ENCODE measurements at places on chromosomes 5 and 9.

DNA sequence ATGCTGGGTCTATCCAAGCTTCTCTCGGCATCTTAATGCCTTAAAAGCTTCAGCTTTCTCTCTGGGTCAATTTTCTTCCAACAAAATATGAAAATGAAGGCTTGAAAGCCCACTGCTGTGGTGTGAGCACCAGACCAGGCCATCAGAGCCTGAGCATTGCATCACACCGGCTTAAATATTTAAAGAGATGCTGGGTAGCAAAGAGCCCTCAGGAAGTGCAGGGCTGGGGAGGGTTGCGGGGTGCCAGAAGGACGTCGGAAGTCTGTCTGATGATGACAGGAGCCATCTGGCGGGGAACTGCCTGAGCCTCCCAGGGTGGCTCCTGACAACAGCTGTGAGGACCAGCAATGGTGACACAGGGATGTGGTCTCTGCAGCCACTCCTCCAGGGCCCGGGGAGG lies 185.5 kb downstream of the OLFM1 start:
- no peak for DNase-seq

DNA sequence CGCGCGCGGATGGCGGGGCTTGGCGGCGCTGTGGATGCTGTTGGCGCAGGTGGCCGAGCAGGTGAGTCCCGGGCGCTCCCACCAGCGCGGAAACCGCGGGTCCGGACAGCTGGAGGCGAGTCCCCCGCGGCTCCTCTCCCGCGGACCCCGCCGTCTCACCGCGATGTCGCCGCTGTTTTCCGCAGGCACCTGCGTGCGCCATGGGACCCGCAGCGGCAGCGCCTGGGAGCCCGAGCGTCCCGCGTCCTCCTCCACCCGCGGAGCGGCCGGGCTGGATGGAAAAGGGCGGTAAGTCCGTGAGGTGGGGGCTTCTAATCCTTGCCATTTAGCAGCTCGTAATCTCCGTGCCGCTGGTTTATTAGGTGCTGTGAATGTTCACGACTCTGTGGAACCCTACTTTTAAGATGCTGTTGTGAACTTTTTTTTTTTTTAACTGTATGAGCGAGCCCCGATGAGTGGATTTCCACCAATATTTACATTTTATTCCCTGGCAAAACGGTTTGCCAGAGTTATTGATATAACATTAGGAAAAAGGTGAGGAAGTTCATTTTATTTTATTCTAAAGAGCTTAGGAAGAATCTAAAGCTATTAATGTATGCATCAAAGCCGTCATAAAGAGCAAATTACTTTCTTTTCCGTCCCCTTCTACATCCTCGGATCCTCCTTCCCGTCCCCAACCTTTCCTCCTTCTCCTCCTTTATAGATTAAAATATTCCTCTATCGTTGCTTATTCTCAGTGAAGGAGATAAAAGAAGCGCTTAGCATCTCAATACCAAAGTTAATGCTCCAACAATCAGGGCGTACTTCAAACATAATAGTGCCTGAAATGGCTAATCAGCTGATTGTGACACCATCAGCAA lies 579 bp downstream of the ADAMTS16 start:
- no peak for DNase-seq

DNA sequence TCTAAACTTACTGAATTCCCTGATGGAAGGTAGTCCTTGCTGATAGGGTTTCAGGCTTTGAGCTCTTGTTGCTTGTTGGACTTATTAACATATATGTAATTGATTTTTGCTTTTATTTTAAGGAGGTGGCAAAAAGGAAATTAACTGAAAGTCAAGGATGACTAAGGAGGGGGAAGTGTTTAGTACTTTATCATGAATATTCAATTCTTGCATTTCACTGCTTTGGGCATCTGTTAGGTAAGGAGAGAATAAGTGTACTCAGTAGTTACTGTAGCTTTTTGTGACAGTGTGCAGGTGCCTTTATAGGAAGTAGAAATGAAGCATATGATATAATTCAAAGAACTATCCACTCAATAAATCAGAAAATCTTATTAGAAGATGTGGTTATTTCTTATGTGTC lies 47.1 kb downstream of the DMXL1 start:
- DNase-seq, result no peak

- peak; percentile 44 for DNase-seq
These were observed 9.3 kb upstream of the ANKDD1B start for GRCh38 chr5:75601996-75602395.

- DNase-seq, result no peak
These were observed 69.6 kb downstream of the PTPDC1 start for GRCh38 chr9:94153905-94154304.

DNA sequence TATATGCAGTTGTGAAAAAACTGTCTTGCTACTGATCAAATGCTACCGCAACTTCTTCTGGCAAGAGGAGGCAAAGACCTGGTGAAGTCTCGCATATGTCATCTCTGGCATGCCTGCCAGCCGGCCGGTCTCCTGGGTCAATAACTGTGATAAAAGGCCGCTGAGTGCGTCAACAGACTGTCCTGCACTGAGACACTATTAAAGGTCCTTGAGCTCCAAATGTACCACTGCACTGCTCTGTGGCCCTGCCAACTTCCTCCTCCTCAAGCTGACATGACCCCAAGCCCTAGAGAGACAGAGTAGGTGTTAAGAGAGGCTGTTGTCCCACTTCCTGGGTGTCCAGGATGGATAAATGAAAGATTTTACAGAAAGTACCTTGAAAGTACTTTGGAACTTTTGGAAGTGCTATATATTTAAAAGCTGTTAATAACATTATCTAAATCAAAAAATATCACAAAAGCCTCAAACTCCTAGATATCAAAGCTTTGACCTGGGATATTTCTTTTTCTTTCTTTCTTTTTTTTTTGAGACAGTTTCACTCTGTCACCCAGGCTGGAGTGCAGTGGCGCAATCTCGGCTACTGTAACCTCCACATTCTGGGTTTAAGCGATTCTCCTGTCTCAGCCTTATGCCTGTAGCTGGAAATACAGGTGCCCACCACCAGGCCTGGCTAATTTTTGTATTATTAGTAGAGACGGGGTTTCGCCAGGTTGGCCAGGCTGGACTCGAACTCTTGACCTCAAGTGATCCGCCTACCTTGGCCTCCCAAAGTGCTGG lies 31.5 kb downstream of the RAPGEF1 start:
- no peak for DNase-seq

DNA sequence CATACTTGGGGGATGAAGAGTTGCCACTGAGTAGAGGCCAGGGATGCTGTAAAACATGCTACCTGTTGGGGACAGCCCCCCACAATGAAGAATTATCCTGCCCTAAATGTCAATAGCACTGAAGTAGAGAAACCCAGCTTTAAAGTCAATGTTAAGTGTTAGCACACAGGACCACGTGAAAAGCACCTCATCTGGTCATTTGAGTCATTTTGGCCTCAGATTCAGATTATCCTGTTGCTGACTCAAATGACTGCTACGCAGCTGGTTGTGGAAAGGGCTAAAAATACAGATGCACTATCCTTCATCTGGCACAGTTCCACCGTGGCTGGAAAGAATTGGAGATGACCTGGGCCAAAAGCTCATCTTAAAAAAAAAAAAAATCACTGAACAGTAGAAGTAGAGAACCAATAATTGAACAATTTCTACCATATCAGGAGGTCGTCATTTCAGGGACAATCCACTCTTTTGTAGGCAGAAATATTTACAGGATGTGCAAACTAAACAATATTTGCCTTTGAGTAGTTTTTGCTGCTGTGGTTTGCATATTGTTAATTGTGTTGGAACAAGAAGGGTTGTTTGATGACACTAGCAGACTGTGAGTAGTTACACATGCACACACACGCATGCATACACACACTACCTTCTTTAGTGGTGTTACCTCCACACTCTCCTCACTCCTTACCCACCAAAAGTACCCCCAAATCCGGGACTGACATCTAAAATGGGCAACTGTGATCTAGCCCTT lies 195.3 kb upstream of the KLF9 start:
- peak; percentile 86 for DNase-seq

- peak; percentile 51 for DNase-seq
These were observed 47.8 kb downstream of the ERGIC1 start for GRCh38 chr5:172881691-172882370.

DNA sequence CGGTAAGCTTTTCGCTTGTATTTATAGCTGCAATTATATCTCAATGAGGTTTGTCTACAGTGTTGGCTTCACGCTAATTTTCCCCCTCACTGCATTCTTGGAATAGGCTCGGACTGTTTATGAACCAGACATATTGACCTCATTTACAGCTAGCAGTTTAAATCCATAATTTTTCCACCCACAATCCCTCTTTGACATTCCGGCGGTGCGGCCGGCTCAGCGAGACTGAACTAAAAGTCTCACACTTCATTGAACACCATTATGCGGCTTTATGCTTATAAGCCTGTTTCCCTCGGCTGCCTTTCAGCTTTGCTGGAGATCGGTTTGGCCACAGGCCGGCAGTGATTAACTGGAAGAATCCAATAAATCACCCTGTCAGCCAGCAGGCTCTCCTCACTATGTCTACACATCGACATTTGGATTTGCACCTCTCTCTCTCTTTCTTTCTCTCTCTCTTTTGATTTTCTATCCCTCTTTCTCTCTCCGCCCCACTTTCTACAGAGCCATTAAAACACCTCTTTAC lies 315.0 kb upstream of the TLE4 start:
- DNase-seq, result peak; percentile 97

GRCh38 chr5:6424700-6425099 lies 24.0 kb upstream of the UBE2QL1 start:
- no peak for DNase-seq

DNA sequence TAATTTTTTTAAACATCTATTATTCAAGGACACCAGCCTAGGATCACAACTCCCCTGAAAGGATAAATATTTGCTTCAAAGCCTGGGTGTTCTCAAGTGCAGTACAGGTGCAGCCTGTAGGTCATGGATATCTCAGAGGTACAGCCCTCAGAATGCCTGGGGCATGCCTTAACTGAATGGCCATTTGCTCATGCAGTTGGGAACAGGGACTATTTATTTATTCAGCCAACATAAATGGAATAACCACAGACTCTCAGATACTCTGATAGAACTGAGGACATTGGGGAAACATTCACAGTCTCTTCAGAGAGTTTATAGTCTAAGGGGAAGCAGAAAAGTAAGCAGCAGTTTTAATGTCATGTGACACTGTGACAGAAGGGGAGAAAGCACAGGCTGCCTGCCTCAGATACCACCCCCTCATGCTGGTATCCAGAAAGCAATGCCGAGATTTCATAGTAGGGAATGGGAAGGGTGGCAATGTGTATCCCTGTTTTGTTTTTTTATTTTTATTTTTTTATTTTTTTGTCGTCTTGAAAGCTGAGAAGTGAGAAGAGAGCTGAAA lies 112.6 kb downstream of the MACIR start:
- DNase-seq, result no peak

GRCh38 chr5:123170816-123171215 lies 81.8 kb downstream of the PRDM6 start:
- DNase-seq, result no peak

DNA sequence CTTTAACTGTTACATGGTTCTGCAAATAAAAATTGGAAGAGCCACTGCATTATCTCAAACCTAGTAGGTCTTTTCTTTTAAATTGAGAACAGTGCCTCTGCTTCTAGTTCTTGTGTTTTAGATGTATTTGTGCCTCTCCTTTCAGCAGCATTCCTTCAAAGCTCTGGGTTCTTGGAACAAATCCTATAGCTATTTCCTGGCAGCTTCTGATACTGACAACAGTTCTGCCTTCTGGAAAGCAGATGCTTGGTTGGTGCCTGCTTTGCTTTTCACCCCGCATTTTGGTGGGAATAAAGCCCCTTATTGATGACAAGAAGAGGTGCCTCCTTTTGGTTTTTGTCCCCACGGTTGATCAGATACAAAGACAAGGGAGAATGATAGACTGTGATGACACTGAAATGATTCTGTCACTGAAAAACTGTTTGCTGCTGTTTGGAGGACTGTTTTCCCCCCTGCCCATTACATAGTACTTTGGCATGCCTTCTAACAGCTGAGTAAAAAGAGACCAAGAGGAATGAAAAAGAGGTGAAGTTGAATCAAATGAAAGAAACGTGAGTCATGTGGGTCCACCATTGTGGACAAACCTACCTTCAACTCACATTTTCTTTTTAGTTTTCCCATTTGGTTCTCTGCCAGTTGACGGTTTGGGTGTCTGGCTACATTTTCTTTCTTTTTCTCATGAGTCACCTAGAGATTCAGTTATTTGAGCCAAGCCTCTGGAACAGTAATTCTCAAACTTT lies 5.6 kb downstream of the PTCD2 start:
- DNase-seq, result peak; percentile 86

- DNase-seq, result no peak
These were observed 120.6 kb downstream of the HMHB1 start for GRCh38 chr5:143932584-143932983.

GRCh38 chr5:170357955-170358444 lies 31.2 kb downstream of the KCNMB1 start:
- no peak for DNase-seq

- DNase-seq, result peak; percentile 85
These were observed 48.4 kb downstream of the ACTBL2 start for GRCh38 chr5:57434227-57434640.

- DNase-seq, result peak; percentile 5
These were observed 215.4 kb upstream of the TLX3 start for GRCh38 chr5:171093598-171093997.

DNA sequence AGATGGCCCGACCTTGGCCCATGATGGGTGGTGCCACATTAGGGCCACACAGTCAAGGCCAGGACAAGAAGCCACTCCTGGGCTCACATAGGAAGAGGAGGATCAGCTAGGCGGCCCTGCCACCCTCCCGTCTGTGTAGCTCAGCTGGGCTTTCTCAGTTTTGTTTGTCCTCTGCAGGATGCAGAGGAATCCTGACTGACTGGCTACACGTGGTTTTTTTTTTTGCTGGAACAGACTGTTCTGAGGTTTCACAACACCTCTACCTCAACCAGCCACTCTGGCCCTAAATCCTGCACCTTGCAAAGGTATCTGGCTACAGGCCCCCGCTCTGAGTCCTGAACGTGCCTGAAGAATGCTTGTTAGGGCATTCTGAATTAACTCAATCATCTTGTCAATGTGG lies 88.3 kb upstream of the MSX2 start:
- no peak for DNase-seq

DNA sequence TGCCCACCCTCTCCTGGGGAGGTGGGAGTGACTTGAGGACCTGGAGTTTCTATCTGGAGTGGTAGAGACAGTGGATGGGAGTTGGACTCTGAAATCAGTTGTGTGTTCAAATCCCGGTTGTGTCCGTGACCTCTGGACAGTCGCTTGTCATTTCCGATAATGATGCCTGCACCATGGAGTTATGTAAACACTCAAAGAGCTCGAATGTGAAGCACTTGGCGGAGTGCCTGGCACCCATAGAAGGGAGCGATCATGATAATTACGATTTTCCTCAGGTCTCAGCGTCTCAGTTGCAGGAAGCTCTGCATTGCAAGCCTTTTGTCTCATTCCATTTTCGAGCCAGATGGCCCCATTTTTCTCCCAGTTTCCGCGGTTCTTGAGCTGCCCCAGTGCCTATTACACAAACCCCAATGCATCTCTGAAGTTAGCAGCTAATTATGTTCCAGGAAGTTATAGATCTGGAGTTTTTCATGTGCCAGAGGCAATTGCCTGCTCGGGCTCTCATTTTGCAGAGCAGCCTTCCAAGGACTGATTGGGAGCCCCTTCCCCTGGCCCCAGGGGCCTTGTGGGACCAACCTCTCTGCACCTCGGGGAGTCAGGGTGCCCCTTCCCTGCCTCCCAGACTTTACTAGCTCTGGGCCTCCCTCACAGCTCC lies 175.5 kb upstream of the MVB12B start:
- DNase-seq, result no peak
